M059J (cell line): ENCODE measurements at places on chromosomes 6 and 20. TPM values are rescaled to one million over a fixed set of nuclear protein-coding genes. Genes with fewer than 3 reads are reported as not detected.

DNA sequence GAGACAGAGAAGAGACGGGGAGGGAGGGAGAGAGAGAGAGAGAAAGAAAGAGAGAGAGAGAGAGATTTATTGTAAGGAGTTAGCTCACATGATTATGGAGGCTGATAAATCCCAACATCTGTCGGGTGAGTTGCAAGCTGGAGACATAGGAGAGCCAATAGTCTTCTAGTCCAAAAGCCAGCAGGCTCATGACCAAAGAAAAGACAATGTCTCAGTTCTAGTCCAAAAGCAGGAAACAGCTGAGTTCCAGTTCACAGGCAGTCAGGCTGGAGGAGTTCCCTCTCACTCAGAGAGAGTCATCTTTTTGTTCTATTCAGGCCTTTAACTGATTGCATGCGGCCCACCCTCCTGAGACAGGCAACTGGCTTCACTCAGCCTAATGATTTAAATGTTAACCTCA, 416.6 kb downstream of the PREX1 start:
- no peak for DNase-seq

DNA sequence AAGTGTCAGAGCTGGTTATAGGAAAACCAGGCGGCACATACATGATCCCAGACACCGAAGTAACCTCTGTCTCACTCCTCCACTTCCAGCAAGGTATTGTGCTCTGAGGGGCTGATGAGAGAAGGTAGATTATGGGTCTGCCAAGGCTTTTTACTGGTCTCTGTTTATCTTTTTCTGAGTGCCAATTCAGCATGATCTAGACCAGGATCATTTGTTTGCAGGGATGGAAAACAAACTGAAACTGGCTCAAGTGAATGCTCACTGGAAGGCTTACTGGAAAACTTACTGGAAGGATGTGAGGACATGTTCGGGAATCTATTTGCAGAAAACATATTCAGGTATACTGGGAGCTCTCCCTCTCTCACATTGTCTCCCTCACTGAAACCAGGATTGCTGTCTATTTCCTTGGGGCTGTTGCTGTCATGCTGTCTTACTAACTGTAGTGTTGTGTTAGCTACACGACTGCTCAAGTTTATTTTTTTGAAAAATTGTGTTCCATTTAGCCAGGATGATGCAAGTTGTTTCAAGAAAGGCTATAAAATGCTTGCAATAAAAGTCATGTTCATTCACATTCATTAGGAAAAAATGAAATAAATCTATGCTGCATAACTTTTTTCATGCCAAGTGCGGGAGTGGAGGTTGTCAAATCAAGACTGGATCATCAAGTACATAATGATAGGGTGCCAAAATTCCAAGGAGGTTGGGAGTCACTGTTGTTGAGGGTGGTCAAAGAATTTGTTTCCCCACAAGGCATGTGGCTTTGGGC, 37.0 kb downstream of the KLHL31 start:
- peak; percentile 92 for DNase-seq

GRCh38 chr20:41214202-41214601, 76.9 kb downstream of the PLCG1 start:
- no peak for DNase-seq

GRCh38 chr6:170279977-170280688, 10.7 kb downstream of the DLL1 start:
- no peak for DNase-seq

DNA sequence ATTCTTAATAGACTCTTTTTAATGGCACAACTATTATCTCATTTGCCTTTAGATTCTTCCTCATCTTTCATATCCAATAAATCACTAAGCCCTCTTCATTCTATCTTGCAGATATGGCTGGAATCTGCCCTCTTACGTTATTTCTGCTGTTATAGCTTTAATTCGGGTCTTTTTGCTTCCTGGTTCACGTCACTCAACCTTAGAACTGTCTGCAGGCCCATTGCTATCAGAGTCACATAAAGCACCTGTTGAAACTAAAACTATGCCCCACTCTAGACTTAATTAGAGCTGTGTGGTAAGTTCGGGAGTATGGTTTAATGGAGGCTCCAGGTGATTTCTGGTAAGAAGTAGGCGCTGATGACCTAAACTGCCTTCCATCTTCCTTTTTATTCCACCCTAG, 988 bp downstream of the QRSL1 start:
- DNase-seq, result no peak

The TCF19 gene
- total RNA-seq, result 84.1 and 130 TPM in 2 replicates

The FNDC1 gene
- not detected in 2 replicates for total RNA-seq
